ENCODE measurements at places on chromosomes 3 and 15.

GRCh38 chr3:12556314-12556689, 585 bp upstream of the MKRN2 start:
- no peak for DNase-seq

DNA sequence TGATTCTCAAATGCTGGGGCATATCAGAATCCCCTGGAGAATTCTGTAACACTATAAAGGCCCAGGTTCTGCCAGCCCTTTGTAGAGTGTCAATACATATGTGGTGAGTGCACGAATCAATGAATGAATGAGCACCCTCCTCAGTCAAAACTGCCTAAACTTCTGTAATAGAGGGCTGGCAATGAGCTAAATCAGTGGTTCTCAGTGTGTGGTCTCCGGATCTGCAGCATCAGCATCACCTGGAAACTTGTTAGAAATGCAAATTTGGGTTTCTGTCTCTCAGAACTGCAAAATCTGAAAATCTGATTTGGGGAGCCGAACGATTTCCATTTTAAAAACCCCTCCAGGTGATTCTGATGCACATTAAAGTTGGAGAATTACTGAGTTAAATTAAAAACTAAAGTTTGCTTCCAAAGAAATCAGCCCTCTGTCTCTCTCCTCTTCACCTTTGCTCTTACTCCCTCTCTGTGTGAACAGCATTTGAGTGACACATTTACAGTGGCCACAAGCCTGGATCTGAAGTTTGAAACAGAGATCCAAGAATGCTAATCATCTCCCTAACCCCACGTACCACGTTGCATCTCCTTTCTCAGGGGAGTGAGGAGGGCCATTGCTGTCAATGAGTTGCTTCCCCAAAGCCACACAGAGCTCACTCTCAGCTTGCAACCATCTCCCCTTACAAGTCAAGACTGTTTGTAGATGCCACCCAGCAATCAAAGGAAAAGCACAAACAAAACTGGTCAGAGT, 109.5 kb downstream of the STAC start:
- no peak for DNase-seq

- DNase-seq: no peak
Observed at GRCh38 chr3:65664446-65664845, 374.3 kb downstream of the MAGI1 start.

DNA sequence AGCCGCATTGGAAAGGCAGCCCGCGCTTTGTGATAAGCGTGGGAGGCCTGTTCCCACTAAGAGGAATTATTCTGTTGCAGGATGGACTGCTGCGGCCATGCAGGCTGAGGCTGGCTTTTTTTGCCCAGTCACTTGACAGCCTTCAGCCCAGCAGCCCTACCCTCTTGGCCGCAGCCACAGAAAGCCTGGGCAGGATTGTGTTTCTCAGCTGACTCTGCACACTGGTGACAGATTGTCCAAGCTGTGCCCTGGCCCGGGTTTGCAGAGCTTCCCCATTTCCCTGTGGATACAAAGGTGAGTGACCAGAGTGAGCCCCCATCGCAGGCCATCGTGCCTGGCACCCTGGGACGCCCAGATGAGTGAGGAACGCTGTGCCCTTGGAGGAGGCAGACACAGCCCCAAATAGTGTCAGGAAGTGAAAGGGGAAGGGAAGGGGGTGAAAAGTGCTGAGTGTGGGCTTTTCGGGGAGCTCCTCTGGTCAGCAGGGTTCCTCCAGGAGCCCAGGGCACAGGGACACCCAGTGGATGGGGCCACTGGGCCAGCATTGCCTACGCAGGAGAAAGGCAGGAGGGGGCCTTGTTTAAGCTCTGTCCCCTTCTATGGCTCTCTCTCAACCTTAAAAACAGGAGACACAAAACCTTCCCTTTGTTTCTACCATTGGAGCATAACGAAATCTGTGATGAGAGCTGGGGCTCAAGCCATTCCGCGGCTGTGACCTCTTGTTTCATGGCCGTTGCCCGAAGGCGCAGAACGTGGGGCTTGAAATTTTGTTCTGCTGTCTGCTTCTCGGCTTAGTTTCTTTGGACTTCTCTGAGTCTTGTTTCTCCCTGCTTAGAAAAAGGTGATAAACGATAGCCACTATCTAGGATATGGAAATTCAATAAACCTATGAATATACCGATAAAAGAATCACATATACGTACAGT, 91.5 kb upstream of the MEF2A start:
- DNase-seq: no peak

DNA sequence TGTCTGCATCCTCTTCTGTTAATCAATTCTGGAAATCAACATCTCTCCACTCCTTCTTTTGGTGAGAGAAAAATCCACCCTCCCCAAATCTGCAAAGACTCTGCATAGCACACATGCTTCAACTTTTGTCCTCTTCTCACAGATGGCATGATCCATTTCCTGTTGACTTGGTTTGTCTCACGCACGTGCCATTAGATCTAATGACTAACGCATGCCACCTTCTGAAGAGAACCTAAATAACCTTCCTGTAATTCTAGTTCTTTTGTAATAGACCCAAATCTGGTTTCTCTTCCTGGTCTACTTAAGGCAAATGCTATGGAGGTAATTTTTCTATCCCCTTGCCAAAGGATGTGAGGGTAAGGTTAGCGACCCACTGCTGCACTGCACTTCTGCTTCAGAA, 51.0 kb upstream of the ATOSA start:
- peak; percentile 35 for DNase-seq

GRCh38 chr3:115758076-115758763, 134.9 kb downstream of the GAP43 start:
- DNase-seq: no peak

- DNase-seq: no peak
Observed at GRCh38 chr15:85973584-85974347, 105.9 kb upstream of the AGBL1 start.

DNA sequence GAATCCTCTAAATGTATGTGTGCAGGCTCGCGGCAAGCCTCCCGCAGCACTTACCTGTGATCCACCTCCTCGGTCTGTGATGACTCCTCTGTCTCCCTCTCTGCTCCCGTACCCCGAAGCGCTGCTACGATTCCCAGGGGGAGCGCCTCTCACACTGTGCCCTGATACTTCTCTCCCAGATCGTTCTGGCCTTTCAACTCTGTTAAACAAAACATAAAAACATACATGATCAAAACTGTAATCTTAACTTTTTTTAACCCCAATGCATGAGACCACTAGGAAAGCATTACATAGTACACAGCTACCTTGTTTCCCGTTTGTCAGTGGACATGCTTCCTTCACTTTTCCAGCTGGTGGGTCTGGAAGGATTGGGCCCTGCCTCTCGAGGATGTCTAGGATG, 46.6 kb downstream of the SLTM start:
- DNase-seq: no peak

DNA sequence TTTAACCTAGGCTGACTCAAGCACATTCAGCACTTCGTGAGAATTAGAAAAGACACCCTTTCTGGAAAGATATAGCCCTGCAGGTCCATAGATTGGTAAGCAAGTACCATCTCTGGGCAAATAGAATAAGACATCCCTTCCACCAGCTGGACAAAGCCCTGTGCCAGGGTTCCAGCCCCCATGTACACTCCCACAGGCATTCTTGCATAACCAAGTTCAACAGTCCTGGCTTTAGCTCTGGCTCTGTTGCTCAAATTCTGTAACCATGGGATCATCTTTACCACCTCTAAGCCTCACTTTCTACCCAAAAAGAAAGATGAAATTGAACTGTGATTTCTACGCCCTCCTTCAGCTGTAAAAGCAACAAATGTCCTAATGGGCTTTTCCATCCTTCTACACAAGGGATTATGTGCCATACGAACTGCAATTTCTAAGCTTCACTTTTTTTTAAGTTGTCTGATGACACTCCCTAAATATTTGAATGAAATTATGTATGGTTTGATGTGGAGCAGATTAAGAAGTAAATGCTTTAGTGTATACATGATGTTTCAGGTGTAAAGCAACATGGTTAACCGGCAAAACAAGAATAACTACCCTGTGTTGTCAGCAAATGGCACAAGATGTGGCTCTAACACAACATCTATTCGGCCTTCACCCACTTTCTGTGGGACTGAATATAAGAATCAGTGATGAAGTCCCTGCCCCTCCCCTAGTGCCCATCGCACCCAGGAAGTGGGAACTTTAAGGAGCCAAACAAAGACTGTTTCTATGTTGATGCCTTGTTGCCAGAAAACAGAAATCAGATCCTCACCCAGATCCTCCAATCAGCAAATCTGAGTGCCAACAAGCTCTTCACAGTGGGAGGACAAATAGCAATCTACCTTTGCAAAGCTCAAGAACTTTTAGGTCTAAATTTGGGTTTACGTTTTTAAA, 165.7 kb downstream of the P3H2 start:
- DNase-seq: no peak

- no peak for DNase-seq
Observed at GRCh38 chr15:40342416-40343320, 1.9 kb upstream of the CCDC9B start.

DNA sequence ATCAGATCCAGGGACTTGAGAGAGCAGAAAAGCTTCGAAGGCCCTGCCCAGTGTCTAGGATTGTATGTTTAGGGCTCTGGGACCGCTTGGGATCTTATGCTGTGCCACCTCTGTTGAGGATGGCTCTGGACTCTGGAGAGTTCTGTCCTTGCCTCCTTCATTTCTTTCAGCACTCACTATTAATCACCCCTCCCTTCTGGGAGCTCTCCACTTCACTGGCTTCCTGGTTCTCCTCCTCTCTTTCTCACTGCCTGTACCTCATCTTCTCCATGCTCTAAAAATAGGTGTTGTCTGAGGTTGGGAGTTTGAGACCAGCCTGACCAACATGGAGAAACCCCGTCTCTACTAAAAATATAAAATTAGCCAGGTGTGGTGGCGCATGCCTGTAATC, 17.3 kb downstream of the MAPKBP1 start:
- DNase-seq: no peak

DNA sequence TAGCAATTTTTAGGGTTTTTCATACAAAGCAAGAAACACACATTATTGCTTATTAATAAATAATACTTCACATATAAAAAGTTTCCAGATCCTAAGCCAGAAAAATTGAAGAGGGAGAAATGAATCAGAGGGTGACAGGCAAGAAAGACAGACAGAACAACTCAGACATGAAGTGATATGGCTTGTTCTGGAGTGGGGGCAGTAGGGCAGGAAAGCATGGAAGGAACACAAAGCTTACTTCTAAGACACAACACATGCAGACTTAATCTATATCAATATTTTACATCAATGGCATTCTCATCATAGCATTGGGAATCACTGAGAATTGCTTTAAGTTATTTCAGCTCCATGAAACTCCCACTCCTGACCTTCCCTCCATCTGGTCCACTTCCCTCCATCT, 24.4 kb downstream of the TNIK start:
- DNase-seq: no peak

DNA sequence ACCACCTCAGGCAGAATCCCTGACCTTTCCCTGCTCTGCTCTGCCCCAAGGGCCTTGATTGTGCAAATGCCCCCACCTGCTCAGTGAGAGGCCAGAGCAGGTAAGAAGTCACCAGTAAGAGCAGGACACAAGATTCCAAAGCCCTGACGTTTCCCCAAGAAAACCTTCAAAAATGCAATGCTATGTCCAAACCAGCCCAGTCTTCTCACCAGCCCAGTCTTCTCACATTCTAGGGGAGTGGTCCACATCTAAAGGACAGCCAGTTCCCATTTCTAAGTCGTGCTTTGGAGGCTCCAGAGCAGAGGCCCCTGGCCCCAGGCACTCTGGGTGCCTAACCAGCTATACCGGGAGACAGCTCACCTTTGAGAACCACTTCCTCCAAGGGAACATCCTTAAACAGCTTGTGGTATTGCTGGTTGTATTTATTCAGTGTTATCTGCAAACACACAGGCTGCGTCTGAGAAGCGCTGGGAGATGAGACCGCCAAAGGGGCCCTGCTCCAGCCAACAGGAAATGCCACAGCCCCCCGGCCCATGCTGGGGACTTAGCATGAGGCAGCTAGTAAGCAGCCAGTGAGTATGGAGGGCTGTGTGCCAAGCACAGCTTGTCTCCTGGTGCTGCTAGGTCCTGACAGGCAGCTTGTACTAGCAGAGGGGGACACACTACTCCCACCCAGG, 29.3 kb downstream of the GRAMD2A start:
- no peak for DNase-seq

GRCh38 chr15:37037850-37038715, 62.3 kb downstream of the MEIS2 start:
- no peak for DNase-seq

DNA sequence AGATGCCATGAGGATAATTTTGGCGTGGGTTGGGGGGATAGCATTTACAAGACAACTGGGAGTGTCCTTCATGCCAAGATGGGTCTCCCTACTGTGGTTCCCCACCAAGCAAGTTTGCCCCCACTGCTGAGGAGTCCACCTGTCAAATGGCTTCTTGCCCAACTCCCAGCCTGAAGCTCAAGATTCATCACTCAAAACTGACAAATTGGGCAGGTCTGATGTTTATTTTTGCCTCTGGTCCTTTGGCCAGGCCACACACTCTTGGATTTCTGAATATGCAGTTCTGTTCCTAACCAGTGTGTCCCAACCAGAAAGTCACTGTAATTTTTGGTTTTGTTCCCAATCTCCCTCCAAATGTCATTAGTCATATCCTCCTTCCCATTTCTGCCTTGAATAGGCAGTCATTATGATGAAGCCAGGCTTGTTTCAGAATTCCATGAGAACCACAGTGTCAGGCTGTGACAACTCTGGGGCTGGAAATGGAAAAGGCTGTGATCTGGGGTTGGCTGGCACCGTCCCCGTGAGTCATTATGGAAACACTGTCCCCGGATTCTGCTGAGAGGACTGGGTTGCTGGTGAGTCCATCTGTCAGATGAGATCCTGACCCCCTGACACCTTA, 29.3 kb upstream of the MEF2A start:
- peak; percentile 13 for DNase-seq

GRCh38 chr3:185693985-185694653, 108.0 kb downstream of the SENP2 start:
- no peak for DNase-seq

DNA sequence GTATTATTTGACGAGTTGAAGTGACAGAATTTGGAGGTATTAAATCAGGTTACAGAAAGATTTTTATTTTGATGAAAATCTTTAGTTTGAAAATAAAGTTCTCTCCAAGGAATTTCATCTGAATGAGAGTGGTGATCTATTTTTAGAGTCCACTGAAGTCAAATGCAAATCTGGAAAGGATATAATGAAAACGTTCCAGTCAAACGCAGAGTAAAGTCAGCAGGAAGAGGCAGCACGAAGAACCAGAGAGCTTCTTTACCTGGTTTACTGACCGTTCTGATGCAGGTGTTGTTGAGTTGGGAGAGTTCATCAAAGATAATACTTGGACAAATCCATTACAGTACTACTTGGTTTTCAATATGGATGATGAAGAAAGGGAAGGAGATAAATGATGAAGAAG, 8.7 kb downstream of the P2RY14 start:
- no peak for DNase-seq

Data from A549 (cell line).